ENCODE measurements at places on chromosomes 12 and 14.

- DNase-seq: no peak
Observed at GRCh38 chr14:24238527-24239037, 3.8 kb downstream of the TINF2 start.

GRCh38 chr14:53147208-53147607 lies 5.9 kb downstream of the DDHD1 start:
- DNase-seq: no peak

DNA sequence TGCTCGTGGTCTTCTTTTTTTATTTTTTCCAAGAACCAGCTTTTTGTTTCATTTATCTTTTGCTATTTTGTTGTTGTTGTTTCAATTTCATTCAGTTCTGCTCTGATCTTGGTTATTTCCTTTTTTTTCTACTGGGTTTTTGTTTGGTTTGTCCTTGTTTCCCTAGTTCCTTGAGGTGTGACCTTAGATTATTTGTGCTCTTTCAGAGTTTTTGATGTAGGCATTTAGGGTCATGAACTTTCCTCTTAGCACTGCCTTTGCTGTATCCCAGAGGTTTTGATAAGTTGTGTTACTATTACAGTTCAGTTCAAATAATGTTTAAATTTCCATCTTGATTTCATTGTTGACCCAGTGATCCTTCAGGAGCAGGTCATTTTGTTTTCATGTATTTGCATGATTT lies 3.3 kb upstream of the SERPINA11 start:
- no peak for DNase-seq

DNA sequence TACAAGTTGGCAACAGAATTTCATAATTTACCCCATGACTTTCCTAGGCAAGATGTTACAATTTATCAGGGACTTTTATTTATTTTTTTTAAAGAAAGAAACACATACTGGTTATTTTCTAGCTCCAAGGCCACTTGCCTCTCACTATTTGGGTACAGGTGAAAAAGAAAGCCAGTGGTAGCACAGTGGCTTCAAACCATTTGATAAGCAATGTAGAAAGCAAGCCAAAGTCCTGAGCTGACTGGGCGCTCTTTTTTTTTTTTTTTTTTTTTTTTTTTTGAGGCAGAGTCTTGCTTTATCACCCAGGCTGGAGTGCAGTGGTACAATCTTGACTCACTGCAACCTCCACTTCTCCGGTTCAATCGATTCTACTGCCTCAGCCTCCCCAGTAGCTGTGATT lies 73.3 kb downstream of the STXBP6 start:
- no peak for DNase-seq

DNA sequence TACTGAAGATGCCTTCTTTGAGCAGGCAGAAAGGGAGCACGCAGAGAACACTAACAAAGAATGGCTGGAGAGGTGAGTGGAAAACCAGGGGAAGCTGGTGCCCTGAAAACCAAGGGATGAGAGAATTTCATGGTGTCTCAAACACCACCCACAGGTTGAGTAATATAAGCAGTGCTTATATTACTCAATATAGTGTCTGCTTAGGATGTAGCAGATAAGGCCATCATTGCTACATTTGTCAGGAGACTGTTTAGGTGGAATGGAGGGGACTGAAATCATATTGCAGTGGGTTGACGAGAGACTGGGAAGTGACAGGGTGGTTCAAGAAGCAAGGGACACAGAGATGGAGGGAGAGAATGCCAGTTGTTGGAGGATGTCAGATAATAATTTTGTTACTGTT lies 20.6 kb downstream of the PKP2 start:
- no peak for DNase-seq

Measured in HAP-1 (cell line).